ENCODE measurements at places on chromosomes 11 and 22.

DNA sequence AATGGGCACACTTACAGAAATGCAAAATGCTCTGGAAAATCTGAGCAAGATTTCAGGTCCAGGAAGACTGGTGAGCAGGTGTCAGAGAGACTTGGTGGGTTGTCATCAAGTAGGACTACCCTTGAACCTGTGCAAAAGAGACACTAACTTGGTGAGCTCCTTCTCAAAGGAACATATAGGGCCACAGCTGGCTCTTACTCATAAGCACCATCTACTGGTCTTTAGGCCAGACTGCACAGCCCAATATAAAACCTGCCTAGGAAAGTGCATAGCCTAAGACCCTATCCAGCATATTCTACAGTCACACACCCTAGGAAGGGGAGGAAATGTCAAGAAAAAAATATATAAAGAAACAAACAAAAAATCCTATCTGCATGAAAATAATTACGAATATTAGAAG, 18.2 kb upstream of the OR10W1 start:
- DNase-seq, result no peak

DNA sequence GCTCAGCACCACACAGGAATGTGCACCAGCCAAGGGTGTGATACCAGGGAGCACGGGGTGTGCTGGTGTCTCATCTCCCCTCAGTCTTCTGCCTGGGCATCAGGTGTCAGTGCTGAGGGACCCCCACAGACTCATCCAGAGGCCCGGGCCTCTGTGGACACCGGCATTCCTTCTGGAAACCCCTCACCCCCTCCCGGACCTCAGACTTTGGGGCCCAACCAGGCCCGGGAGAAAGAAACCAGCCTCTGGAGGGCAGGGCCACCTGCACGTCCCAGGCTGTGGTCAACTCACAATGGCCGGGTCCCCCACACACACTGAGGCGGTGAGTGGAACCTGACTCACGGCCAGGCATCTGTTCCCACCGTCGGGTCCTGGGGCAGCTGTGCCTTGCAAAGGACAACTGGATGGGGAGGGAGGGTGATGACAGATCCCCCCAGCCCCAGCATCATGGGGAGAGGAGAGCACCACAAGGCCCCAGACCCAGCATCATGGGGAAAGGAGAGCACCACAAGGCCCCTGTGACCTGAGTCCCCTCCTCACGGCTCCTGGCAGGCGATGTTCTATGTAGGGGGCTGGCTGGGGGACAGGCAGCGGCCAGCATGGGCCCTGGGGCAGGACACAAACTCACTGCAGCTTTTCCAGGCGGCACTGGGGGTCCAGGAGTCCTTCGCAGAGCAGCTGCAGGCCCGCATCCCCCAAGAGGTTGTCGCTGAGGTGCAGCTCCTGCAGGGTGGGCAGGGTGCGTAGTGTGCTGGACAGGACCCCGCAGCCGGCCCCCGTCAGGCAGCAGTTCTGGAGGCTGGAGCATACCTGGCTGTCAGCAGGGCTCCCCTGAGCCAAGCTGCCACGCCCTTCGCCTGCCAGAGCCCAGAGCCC, 7.6 kb downstream of the RNH1 start:
- DNase-seq, result no peak

DNA sequence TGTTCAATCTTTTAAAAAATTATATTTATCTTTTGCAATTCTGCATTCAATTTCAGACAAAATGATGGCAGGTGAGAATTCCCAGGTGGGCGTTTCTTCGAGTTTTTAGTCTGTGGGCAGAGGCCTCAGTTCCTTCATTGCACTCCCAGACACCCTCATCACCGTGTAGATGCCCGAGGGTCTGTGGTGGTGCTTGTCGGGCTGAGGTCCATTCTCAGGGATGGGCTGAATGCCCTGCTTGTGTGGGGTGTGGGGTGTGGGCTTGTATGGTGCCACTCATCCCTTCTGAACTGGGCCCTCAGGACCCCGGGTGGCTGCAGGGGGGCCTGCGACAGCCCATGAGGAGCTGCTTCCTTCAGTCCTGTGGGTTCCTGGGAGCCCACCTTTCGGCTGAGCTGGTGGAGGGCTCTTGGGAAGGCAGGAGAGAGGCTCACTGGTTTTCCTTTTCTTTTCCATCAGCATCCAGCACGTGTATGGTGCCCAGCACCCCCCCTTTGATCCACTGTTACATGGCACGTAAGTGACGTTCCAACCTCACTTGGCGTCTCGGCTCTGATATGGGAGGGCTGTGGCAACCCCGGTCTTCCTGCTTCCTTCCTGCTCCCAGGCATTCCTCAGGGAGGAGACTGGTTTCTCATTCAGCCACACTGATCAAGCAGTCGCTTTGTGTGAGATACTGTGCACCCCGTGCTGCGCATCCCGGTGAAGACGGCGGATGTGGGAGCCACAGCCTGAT, 29.8 kb downstream of the TBC1D22A start:
- DNase-seq, result no peak

DNA sequence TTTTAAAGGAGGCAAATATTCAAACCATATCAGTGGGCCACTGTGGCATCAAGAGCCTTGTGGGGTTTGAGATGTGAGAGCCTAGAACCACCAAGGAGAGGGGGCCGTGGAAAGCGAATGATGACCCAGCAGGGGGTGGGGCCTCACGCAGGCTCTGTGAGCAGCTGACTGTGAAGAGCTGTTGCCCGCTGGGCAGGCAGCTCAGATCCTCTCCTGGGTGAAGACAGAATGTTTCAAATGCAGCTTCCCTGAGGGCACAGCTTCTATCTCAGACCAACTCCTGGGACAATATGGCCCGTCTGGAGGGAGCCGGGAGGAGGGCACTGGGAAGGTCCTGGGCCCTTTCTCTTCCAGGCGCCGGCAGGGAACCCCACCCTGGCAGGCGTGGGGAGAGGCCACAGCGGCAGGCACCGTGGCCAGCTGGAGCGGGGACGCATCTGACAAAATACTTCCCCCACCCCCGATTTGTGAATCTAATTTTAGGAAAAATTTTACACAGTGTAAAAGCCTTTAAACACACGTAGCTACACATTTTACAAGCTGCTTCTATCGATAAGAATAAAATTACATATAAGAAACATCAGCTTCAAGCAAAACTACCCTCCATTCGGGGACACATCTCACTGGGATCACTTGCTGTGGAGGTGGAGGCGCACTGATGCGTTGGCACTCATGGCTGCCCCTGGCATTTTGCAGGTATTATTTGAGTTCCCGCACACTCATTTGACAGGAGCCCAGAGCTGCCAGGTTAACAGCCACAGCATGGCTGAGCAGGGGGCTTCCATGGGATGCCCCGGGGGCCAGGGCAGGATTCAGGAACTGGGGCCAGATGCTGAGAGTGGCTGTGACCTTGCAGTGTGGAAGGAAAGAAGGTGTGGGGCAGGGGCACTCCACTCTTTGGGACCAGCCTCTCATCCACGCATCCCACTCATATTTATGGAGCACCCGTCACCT, 40.3 kb downstream of the PARVG start:
- no peak for DNase-seq

GRCh38 chr11:128757235-128757711, 63.4 kb downstream of the FLI1 start:
- no peak for DNase-seq

- DNase-seq, result no peak
Measured at GRCh38 chr22:29072979-29073617, at the start of gene KREMEN1. TSS of gene KREMEN1 (plus strand) at chr22:29073035. CDS start at chr22:29073131, 96 bp downstream.

DNA sequence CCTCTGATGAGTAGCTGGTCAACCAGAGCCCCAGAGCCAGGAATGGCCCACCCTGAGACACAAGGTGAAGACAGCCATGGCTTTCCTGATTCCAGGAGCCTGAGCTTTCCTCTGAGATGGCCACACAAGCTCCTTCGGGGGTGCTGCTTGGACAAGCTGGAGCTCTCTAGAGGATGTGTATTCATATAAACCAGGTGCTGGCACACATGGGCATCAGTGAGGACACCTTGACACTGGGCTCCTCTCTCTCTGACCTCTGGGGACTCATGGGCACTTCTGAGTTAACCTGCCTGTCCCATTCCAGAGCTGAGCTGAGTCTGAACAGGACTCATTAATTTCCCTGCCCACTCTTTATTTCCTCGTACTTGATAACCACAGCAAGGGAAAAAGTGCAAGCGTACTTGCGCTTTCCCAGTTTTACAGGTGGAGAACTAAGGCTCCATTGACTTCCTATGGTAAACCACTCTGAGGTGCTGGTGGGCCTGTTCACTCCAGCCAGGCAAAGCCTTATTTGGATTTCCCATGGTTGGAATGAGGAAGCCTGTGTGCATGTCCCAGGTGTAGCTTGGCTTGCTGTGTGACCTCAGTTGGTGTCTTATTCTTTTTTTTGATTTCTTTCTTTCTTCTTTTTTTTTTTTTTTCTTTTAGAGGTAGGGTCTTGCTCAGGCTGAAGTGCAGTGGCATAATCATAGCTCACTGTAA, 25.4 kb downstream of the INSC start:
- DNase-seq, result no peak

GRCh38 chr22:23179381-23180299, 669 bp upstream of the BCR start:
- peak; percentile 49 for DNase-seq

- no peak for DNase-seq
Measured at GRCh38 chr11:46020084-46020599, 97.7 kb downstream of the LARGE2 start.

DNA sequence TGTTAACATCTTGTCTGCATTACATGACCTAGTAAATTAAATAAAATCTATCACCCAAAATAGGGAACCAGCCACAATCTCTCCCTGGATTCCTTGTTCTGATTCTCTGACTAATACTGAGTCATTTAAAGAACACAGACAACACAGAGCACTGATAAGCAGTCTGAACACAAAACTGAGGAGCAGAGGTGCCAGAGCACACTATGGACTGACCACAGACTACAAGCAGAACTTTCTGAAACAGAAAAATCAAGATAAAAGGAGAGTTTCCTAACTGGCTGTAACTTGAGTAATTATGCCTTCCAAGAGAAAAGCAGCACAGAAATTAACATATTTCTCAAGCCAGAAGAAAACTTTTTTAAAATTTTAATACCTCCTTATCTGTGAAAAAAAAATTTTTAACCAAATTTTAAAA, 128.8 kb downstream of the SGSM3 start:
- no peak for DNase-seq

DNA sequence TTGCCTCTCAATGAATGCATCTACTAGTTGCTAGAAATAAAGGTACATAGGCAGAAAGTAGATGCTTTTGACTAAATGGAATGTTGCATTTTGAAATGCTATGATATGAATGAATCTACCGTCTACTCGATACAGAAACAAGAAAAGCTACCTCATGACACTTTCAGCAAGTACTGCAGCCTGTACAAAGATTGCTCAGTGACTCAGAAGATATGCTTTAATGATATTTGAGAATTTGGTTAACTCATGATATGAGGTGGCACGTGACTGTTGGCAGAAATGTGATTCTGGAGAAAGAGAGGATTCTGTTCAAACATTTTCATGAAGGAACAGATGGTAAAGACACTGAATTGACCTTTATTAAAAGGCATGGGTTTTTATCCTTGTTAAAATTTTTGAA, 76.0 kb downstream of the HSD17B12 start:
- DNase-seq, result no peak
